ENCODE measurements at places on chromosomes 7 and 10.

GRCh38 chr7:75048435-75049379, 24.9 kb downstream of the RCC1L start:
- DNase-seq, result peak; percentile 73

GRCh38 chr7:119959811-119960210, 313.2 kb upstream of the KCND2 start:
- DNase-seq, result peak; percentile 82

GRCh38 chr10:30057421-30057841, 2.0 kb downstream of the JCAD start:
- no peak for DNase-seq

GRCh38 chr7:30166841-30167235, 32.1 kb downstream of the MTURN start:
- no peak for DNase-seq

DNA sequence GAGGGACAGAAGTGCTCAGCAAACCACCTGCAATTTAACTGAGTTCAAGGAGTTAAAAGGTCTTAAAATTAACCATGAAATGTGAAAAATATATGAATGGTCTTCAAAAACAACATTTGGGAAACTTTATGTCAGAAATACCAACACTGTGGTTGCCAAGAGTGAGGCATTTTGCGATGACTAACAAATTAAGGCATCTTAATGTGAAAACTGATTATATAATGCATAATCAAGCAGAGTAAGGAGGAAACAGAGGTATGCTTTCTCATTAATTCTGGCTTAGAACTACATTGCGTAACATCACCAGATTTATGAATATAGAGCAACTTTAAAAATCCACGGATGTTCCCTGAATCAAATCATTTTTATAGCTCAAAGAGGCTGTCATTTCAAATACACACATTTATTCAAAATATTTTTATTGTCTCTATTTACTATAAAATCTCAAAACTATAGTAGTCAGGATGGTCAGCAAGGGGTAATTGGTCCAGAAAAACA, 335.5 kb downstream of the LRRTM3 start:
- DNase-seq, result no peak

- DNase-seq, result no peak
These were observed 591.5 kb downstream of the AUTS2 start for GRCh38 chr7:70189776-70190175.

- no peak for DNase-seq
These were observed 19.1 kb upstream of the VWDE start for GRCh38 chr7:12422554-12423320.

- peak; percentile 55 for DNase-seq
These were observed 104.6 kb upstream of the TNRC18 start for GRCh38 chr7:5528071-5528814.

- no peak for DNase-seq
These were observed 65.3 kb downstream of the NPSR1 start for GRCh38 chr7:34723338-34723737.

DNA sequence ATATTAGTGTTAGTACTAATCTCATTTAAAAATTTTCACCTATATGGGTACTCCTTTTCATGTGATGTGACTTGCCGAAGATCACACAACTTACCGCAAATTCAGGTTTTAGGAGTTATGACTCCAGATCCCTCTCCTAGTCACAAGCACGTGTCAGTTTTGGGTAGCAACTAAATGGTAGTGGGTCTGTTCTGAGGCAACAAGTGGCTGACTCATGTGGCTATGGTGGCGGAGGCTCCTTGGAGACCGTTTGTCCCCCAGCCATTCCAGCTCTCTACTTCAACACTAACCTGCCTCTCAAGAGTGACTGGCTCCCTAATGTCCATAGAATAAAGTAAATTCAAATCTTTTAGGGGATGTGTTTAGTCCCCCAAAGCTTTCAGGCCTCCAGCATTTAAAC, 39.5 kb downstream of the MRC1 start:
- no peak for DNase-seq

DNA sequence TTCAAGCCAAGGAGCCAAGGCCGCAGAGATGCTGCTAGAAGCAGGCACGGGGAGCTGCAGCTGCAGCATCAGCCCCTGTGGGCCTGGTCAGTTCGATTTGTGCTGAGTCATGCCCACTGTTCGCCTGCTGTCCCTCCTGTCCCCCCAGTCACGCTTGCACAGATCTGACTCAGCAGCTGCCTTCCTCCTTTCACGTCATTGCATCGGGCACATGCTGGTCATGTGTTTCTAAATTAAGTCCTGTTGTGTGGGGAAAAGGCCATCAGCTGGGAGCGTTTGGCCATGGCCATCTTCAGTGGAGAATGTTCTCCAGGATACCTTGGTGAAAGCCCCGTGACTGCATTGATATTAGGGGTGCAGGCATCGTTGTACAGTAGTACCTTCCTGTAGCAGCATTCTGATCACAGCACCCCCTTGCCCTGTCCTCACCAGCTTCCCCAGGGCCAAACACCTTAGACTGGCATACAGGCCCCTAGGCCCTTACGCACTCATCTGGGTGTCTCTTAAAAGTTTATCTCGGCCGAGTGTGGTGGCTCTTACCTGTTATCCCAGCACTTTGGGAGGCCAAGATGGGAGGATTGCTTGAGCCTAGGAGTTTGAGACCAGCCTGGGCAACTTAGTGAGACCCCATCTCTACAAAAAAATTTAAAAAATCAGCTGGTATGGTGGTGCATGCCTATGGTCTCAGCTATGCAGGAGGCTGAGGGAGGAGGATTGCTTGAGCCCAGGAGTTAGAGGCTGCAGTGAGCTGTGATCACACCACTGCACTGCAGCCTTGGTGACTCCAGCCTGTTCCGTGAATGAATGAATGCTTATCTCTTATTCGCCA, 23.2 kb downstream of the POR start:
- DNase-seq, result peak; percentile 88

GRCh38 chr7:76280408-76280807, 22.1 kb upstream of the HSPB1 start:
- no peak for DNase-seq

GRCh38 chr10:122814493-122814892, 31.2 kb downstream of the CUZD1 start:
- DNase-seq, result no peak

DNA sequence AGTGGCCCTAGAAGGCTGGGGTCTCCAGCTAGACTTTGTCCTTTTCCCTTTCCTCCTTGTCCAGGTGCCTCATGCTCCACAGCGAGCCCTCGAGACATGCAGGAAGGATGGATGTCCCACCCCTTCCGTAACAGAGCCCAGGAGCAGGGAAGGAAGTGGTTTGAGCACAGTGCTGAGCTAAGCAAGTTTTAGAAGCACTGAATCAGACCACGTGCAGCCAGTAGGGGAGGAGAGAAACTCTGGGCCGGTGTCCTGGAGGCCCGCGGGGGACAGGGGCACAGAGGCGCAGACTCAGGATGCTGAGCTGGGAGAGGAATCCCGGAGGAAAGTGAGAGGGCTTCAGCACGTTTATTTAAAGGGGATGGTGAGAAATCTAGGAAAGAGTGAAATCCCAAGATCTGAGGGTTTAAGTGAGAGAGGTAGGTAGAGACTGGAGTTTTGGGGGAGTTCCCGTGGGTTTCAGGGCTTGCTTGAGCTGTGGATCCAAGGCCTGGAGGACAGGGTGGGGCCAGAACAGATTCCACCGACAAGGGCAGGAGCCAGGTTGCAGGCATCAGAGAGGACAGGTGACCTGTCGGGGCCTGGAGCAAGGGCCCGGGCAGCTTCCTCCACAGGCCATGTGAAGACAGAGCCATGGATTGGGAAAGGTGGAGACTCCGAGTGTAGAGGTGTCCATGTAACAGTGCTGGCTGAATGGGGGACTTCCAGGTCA, 4.4 kb upstream of the IRF5 start:
- DNase-seq, result no peak

- no peak for DNase-seq
These were observed 394.5 kb downstream of the TYW1 start for GRCh38 chr7:67391168-67391567.

DNA sequence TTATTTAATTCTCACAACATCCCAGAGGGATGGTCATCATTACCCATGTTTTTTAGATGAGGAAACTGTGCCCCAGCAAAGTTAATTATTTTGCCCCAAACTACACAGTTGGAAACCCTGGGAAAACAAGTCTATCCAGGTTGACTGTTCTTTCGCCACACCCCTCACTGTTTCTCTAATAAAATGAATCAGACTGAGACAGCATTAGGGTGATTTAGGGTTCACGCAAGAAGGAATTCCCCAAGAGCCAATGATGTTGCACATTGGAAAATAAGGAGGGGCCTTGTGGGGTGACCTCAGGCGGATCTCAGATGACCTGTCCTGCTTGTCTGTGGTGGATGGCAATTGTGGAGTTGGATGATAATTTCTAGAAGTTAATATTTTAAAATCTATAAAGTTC, 135.7 kb upstream of the TBX20 start:
- DNase-seq, result no peak

DNA sequence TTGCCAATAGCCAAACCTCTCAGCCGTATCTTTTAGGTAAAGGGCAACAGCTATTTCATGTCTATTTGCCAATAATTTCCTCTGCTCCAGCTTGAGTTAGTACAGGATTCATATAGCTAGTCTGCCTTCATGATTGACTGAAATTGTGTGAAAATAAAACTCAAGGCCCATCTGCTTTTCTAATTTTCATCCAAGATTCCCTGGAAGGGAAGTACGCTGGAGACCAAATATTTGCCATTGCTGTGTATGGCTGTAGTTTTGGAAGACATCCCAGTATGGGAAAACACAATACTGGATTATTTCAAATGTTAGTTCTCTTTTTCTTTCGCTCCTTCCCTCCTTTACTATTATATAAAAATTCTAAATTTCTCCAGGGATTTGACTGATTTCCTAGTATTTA, 652.4 kb downstream of the CNTNAP2 start:
- no peak for DNase-seq

DNA sequence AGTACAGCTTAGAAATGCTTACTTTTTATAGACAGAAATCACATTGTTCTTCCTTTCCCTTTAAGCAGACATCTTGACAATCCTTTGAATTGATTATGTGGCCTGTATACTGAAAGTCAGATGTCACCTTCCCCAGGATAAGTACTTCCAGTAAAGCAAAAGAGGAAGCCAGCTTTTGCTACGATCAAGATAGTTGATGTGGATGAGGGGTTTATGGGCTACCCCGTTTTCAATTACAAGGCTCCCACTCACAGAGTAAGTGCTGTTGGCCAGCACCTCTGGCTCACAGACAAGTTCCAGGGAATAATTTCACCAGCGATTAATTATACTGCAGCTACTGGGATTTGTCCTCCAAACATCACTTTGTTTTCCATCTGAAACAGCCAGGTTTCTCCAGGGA, 95.1 kb upstream of the SAMD8 start:
- no peak for DNase-seq

GRCh38 chr10:78299851-78300468, 266.3 kb downstream of the RPS24 start:
- peak; percentile 35 for DNase-seq

Data from fibroblast of the aortic adventitia (primary cell).